ENCODE measurements at places on chromosomes 3 and 15. TPM values are rescaled to one million over a fixed set of nuclear protein-coding genes. Genes with fewer than 3 reads are reported as not detected.

Gene TM4SF18
- not detected for polyA plus RNA-seq

Gene CNTN4
- polyA plus RNA-seq, result not detected

Gene GPR27
- 1.4 TPM for polyA plus RNA-seq

Gene TMC3
- not detected for polyA plus RNA-seq

Gene MUSTN1
- polyA plus RNA-seq, result 1.2 TPM

Gene GALNT15
- polyA plus RNA-seq, result not detected

Gene SKOR1
- not detected for polyA plus RNA-seq

Gene ATP13A5
- polyA plus RNA-seq, result not detected

Gene TARS3
- 9.1 TPM for polyA plus RNA-seq

Gene TMEM108
- 0.11 TPM for polyA plus RNA-seq

Gene NANOGP8
- not detected for polyA plus RNA-seq

Gene CELSR3
- 0.34 TPM for polyA plus RNA-seq

Gene C3orf70
- polyA plus RNA-seq, result not detected

Gene ARGFX
- not detected for polyA plus RNA-seq

Gene ADGRG7
- not detected for polyA plus RNA-seq

Gene ARNT2
- polyA plus RNA-seq, result not detected

Gene CSTA
- not detected for polyA plus RNA-seq

Gene SPATA12
- polyA plus RNA-seq, result not detected

Gene CKMT1B
- polyA plus RNA-seq, result not detected

Gene LRRC2
- 3.8 TPM for polyA plus RNA-seq

Gene GOLGA8S
- not detected for polyA plus RNA-seq

Gene TMEM207
- not detected for polyA plus RNA-seq

Gene MYH15
- not detected for polyA plus RNA-seq

Gene PLA2G4E
- polyA plus RNA-seq, result not detected

Gene RHOV
- polyA plus RNA-seq, result not detected

Gene LMOD3
- polyA plus RNA-seq, result 0.16 TPM

Gene XCR1
- not detected for polyA plus RNA-seq

Gene MINDY4B
- polyA plus RNA-seq, result not detected

Measured in CD4-positive, CD25-positive, alpha-beta regulatory T cell (primary cell).